ENCODE measurements at places on chromosomes 4 and X.

- no peak for DNase-seq
Observed at GRCh38 chr4:87260477-87260876, 40.1 kb upstream of the KLHL8 start.

DNA sequence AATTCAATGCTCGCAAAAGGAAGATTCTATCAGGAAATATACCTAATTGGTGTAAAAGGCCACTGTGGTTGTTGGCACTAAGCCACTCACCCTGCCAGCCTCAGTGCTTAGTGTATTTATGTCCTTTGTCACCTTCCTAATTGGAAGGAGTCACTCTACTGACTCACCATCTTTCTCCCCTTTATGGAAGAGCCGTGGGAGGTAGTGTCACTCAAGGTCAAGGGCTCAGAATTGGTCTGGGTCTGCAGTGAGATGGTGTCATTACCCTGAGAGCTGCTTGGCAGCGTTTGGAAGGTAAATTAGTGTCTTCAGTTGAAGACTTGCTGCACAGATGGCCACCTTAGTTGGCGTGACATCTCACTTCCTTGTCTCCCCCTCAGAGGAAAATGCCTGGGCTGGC, 41.7 kb upstream of the CDKN2AIP start:
- no peak for DNase-seq

GRCh38 chrX:39835241-39835640, 262.5 kb downstream of the BCOR start:
- no peak for DNase-seq

DNA sequence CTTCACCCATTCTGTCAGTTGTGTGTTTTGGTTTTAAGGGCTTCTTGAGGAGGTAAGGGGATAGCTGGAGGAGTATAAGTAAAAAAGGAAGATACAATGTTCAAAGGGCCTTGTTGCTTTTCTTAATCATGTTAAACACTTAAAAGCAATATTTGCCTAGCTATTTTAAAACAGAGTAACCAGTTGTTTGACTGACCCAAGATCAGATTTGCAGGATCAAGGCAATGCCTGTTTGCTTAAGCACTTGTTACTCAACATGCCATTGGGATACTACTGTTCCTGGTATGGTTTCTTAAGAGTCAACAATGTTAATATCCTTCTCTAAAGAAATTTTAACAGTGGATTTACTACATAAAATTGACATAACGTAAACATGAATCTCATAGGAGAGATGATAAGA, 2.6 kb downstream of the DCLK2 start:
- DNase-seq, result no peak

- DNase-seq, result no peak
Observed at GRCh38 chr4:184150102-184150839, 67.4 kb downstream of the ENPP6 start.

DNA sequence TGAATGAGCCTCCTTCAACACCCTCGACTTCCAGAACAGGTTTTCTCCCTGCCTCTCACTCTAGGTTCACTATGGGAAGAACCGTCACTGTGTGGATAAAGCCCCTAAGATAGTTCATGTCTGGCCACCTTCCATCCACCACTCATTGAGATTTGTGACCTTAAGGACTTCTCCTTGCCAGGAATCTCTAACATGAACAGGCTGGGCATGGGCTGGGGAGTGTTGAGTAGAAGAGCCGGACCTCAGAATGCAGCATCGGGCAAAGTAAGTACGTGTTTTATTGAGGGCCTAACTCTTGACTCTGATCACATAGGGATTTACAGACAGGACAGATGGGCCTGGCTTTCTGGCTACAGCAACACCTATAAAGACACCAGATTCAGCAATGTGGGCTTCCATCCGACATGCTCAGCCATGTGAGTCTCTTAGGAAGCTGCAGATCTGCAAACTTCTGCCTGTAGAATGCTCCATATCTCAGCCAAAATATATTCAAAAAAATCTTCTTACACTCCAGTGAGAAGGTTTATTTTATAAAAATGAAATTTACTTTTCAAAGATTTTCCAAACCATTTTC, 26.4 kb upstream of the TRIM60 start:
- no peak for DNase-seq

DNA sequence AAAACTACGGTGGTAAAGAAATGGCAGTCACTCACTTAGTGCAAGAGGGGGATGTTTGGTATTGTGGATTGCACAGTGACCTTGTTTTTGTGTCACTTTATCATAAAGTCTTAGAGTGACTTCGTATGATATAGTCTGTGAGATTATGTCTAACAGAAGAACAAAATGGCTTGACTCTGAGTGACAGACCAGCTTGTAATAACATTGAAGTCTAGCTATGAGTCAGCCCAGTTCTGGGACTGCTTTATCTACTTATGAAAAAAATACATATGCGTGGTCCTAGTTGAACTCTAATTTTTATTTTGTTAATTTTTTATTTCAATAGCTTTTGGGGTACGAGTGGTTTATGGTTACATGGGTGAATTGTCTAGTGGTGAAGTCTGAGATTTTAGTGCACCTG, 20.0 kb downstream of the DCLK2 start:
- DNase-seq, result no peak

GRCh38 chrX:69144838-69145680, 20.2 kb downstream of the PJA1 start:
- DNase-seq, result no peak

DNA sequence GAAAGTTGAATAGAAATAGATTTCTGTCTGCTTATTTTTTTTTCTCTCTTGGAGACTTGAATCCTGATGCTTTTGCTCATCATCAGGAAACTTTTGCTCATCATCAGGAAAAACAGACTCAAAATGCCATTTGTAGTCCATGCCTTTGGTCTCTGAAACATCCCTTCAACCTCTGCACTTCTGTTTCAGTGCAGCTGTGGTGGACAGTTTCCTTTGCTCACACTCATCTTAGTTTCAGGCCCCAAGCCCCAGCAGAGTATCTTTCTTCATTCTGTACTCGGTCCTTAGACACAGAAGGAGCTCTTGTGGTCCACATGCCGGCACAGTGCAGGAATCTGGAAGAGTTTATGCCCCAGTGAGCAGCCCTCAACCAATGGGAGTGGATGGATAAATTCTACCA, 337.9 kb downstream of the PPP3CA start:
- no peak for DNase-seq

DNA sequence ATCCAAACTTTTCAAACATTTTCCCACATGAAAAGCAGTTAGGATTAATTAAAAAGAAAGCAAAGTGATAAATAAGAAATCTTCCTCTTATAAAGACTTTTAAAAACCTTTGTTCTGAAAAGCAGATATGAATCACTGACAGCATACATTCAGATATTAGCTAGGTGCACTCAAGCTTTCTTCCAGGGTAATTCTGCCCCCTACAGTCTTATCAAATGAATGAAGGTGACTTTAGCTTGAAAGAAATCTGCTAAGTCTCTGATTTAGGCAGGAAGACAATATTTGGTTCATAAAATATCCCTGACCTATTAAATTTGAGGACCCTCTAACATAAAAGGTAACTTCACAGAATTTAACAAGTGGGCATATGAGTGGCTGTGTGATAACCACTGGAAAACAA, 209.1 kb upstream of the FAM47A start:
- no peak for DNase-seq

- DNase-seq, result no peak
Observed at GRCh38 chr4:83582289-83582785, 46.4 kb downstream of the GPAT3 start.

DNA sequence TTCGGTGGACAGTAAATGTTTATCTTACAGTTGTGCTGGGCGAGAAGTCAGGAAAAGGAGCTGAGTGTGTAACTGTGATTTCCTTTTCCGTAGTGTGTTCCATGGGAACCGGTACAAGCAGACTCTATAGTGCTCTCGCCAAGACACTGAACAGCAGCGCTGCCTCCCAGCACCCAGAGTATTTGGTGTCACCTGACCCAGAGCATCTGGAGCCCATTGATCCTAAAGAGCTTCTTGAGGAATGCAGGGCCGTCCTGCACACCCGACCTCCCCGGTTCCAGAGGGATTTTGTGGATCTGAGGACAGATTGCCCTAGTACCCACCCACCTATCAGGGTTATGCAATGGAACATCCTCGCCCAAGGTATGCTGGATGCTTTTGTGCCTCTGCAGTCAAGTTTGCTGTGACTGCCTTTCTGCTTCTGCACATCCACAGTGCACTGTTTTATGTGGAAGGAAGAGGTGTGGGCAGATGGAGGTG, 27.4 kb downstream of the NOCT start:
- no peak for DNase-seq

DNA sequence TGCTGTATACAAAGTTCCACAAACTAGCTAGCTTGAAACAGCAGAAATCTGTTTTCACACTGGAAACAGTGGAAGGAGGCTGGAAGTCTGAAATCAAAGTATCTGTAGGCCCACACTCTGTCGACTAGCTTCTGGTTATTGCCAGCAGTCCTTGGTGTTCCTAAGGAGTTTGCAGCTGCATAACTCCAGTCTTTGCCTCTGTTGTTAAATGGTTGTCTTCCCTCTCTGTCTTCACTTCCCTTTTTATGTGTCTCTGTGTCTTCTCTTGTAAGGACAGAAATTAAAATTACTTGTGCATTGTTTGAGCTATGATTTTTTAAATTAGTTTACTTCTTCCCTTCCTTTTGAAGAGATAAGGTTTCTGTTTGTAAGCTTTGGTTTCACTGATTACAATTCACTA, 8.2 kb downstream of the MTHFD2L start:
- DNase-seq, result no peak

GRCh38 chr4:145904413-145905177, 34.0 kb downstream of the ZNF827 start:
- DNase-seq, result no peak

DNA sequence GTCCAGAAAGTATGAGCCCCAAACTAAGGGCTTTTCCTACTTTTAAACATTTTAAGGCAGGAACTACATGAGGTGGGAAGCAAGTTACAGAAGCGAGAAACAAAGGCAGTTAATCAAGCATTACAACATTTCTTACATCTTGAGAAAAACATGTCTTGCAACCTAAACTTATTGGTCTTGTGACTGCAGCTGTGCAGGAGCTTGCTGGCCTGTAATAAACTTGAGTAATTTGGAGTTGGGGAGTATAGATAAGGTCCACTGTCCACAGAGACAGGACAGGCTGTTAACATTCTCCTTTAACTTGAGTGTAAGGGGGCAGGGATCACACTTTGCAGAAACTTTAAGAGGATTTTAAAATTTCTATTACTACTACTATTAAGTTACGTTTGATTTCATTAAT, 2.7 kb upstream of the UGT8 start:
- DNase-seq, result no peak

GRCh38 chr4:139511320-139511719, 44.7 kb downstream of the SETD7 start:
- no peak for DNase-seq

- no peak for DNase-seq
Observed at GRCh38 chr4:19497705-19498104, 754.0 kb upstream of the SLIT2 start.

GRCh38 chr4:27397886-27398285, 537.2 kb downstream of the STIM2 start:
- DNase-seq, result peak; percentile 47

GRCh38 chrX:104376937-104377336, 122.2 kb upstream of the ESX1 start:
- DNase-seq, result no peak

DNA sequence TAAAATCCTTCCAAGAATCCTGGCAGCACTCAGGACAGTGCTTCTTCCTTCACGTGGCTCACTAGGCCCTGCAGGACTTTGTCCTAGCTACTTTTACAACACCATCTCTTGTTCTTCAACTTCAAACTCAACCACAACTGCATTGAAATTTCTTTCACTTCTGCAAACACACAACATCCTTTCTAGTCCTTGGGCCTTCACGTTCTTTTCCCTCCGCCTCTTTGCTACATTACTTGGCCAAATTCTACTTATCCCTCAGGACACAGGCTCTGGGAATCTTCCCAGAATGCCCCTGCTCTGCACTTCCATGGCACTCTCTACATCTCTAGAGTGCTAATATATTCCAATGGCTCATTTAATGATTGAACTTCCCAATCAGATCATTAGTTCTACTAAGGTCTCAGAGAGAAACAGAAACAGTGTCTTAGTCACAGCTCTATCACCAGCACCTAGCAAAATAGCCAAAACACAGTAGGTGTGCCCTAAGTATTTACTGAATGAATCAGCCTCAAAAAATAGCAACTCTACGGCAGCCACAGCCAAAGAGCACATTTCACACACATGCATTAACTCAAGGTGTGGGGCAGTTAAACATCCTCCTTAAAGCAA, 73.3 kb downstream of the MANBA start:
- DNase-seq, result no peak
